ENCODE measurements at places on chromosomes 4 and X.

DNA sequence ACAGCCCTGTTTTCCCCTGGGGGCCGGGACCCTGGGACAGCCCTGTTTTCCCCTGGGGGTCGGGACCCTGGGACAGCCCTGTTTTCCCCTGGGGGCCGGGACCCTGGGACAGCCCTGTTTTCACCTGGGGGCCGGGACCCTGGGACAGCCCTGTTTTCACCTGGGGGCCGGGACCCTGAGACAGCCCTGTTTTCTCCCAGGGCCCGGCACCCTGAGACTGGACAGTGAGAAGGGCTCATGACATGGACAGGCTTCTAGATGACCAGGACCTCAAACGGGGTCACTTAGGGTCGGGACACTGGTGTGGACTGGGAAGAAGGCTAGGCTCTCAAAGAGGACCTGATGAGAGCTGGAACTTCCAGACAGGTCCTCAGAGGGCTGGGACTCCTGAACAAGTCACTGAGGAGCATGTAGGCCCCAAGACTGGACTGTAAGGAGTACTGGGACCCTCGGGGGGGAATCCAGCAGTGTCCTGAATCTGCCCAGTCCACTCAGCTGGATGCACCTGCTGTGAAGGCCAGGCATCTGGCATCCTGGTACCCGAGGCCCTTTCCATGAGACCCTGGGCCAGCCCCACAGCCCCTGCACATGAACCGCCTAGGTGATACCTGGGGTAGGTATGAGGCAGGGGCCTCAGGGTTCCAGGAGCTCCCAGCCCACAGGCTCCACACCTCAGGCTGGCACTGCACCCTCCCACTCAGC lies 2.4 kb downstream of the PCGF3 start:
- DNase-seq, result no peak

DNA sequence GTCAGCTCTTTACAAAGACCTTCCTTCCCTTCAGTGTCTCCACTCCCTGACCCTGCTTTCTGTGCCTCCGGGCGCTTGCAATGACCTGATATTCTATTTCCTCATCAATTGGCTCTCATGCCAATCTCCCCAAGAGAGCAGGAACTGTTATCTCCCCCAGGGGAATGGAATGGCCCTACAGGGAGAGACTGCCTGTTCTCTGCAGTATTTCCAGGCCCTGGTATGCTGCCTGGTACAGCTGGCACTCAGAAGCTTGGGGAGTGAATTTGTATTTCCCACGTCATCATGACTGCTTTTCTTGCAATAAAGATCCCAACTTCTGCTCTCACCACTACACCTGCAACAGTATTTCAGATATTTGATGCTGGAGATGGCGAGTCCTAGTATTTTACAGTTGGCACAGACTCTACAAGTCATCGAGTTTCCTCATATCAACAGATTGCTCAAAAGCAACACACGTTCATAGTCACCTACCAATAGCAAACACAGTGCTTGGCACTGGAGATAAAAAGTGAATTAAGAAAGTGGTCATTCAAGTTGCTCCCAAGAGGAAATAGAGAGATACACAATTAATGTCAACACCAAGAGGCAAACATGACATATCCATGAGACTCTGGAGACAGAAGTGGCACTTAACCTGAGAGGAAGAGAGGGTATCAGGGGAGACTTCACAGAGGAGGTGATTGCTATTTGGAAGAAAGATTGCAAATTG lies 90.5 kb upstream of the EGFL6 start:
- DNase-seq, result no peak

- DNase-seq, result peak; percentile 35
Observed at GRCh38 chr4:109302361-109303139, at the start of gene COL25A1. Gene COL25A1 (minus strand): TSS chr4:109302658.

DNA sequence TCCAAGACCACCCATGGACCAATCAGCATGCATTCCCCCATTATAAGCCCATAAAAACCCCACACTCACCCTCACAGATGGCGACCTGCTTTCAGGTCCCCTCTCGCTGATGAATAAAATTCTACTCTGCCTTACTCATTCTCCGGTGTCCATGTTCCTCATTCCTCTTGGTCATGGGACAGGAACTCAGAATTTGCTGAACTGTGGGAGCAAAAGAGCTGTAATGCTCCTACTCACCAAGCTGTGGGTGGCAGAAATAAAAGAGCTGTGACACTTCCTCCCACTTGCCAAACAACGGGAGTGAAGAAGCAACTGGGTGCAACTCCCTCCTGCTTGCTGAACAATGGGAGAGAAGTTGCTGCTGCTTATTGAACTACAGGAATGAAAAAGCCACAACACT lies 168.5 kb upstream of the PCDH18 start:
- DNase-seq, result no peak

DNA sequence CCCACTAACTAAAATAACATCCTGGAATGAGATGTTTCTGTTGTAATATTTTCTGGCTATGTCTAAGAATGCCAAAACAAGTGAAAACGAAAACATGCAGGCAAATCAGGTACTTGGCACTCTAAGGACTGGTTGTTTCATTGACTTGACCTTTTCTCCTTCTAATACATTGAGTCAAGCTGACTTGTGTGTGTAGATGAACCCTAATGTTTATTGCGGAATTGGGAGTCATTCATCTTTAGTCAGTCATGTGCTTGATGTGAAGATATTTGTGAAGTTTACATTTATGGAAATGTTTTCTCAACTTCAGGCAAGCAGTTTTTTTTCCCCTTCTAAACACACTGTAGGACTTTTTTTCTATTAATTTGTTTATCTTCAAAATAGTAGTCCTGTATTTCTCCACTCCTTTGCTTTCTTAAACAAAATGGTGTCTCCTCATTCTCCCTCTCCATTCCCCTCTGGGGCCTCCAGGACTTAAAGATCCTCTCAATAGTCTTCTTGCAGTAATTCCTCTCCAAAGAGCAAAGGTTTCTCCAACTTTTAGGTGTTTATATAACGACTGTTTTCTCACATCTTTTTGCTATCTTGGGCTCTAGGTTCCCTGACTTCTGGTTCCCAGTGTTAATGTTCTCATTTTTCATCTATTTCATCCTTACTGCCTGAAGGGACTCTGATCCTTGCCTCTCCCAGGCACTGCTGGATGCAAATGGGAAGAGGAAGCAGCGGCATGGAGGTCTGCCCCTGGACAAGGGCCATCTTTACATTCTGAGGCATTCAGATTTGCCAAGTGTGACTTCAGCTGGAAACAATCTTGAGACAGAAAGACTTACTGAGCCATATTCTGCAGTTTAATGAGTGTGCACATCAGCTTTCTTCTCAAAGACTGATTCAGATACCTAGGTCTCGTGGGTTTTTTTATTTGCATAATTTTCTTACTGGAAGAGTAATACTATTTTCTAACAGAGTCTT lies 166.4 kb downstream of the ARHGAP6 start:
- no peak for DNase-seq

GRCh38 chr4:66372706-66373105 lies 702.4 kb upstream of the EPHA5 start:
- DNase-seq, result no peak

DNA sequence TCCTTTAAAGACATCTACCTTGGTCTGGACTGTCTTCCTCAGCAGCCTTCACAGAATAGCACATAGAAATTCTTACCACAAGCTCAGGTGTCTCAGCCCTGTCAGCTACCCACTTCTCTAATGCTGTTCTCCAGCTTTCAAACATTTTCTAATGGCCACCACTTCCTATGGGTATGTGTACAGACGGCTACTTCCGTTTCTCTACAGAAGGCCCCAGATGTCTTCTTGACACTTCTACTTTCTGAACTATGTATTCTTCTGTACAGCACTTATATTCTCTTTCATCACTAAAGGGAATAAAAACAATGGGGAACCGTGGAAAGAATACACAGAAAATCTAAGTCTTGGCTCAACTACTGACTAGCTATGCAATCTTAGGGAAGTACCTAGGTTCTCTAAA lies 13.3 kb downstream of the OPHN1 start:
- DNase-seq, result no peak

Data from CD4-positive, alpha-beta T cell treated with Interleukin-21 for 1 hour (primary cell).